ENCODE measurements at places on chromosomes 4 and X.

- no peak for DNase-seq
These were observed 94.6 kb downstream of the FAM13A start for GRCh38 chr4:88962396-88962795.

- no peak for DNase-seq
These were observed 859.4 kb upstream of the FTHL17 start for GRCh38 chrX:31931225-31931624.

DNA sequence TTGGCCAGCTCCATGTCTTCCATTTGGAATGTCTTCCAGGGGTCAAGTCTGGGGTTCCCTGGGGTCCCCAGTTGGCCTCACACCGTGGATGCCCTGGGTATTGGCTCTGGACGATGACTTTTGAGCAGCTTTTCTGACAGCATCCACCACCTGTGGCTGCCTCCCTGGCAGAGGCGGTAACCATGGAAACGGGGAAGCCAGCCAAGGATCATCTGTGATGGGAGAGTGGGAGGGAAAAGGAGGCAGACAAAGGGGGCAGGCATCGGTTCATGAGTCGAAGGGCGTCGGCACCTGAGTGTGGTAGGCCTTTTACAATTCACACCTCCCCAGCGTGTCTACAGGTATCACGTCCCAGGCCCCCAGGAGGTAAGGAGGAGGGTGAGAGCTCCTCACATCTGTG lies 152.2 kb downstream of the ASMT start:
- DNase-seq: no peak

- no peak for DNase-seq
These were observed 12.4 kb upstream of the PJA1 start for GRCh38 chrX:69177511-69178162.

DNA sequence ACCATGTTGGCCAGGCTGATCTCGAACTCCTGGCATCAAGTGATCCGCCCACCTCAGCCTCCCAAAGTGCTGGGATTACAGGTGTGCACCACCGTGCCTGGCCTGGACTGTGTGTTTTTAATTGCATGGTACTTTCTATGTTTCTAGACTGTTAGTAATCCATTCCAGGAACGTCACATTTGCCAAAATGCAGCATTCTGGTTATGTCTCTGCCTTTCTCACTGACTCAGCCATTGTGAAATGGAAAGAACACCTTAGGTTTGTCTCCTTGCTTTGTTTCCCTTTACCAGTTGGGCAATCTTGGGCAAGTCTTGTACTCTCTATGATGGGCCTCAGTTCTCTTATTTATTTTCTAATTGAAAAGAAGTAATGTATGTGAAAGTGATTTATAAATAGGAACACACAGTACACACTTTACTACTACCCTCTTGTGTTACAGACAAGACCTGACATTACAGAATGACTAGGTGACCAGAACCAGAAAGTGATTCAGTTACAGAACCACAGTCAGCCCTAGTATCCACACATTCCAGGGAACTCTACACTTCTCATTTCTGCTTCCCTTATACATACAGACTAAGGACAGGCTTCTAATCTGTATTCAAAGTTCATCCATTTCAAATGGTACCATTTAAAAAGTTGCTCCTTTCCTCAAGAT lies 187.1 kb downstream of the MGST2 start:
- DNase-seq: no peak

GRCh38 chr4:98937986-98938720 lies 9.2 kb upstream of the EIF4E start:
- no peak for DNase-seq

- no peak for DNase-seq
These were observed 14.4 kb upstream of the CYBB start for GRCh38 chrX:37765507-37765906.

GRCh38 chrX:93932471-93933220 lies 258.6 kb downstream of the FAM133A start:
- DNase-seq: no peak

- no peak for DNase-seq
These were observed 34.1 kb downstream of the SPINK2 start for GRCh38 chr4:56787380-56787779.

DNA sequence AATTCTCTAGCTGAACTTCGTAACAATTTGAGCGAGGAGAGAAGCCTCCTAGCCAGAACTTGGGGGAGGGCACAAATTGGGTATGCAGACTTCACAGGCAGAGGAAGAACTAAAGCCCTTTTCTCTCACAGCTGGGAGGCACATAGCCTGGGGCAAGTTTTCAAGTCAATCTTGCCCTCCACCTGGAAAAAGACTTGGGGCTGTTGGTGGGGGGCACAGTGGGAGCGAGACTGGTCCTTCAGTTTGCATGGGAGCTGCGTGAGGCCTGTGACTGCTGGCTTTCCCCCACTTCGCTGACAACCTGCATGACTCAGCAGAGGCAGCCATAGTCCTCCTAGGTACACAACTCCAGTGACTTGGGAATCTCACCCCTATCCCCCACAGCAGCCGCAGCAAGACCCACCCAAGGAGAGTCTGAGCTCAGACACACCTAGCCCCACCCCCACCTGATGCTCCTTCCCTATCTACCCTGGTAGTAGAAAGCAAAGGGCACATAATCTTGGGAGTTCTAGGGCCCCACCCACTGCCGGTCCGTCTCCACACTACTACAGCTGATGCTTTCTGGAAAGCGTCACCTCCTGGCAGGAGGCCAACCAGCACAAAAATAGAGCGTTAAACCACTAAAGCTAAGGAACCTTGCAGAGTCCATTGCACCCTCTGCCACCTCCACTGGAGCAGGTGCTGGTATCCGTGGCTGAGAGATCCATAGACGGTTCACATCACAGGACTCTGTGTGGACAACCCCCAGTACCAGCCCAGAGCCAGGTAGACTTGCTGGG lies 160.8 kb downstream of the CBLL2 start:
- no peak for DNase-seq

GRCh38 chrX:54891573-54891972 lies 29.1 kb upstream of the TRO start:
- no peak for DNase-seq

GRCh38 chr4:83440899-83441298 lies 14.7 kb downstream of the HELQ start:
- no peak for DNase-seq

DNA sequence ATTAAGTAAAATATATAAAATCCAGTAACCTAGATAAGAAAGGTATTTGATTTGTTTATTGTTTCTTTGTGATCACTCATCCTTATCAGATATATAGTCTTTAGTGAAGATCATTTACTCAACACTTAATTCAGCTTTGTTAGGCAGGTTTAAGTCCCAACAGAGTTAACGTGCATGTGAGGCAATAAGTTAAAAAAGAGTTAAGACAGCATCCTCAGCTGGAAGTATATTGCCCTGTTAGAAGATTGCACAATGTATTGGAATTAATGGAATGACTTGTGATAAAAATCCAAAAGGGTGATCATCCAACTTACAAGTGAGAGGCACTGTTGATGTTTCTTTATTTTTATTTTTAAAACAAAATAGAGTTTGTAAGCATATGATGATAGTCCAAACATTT lies 1162.1 kb downstream of the RAPGEF2 start:
- DNase-seq: no peak

- DNase-seq: no peak
These were observed 499.1 kb upstream of the EPHA5 start for GRCh38 chr4:66169341-66169740.
